Stimulated activated memory B cell treated with anti-CD40 and anti-IgM and Interleukin-4, amounts not matched to agents 10 μg/mL and 1 μg/mL and 100 μg/mL, for 72 hours (primary cell): ENCODE measurements at places on chromosomes 5 and 9.
A peak's percentile ranks its signal among the peaks of the same experiment; 100 is the strongest.

- no peak for ATAC-seq
These were observed 736 bp upstream of the FCN2 start for GRCh38 chr9:134879664-134880483.

- peak; percentile 36 for ATAC-seq
These were observed 25.0 kb downstream of the LMNB1 start for GRCh38 chr5:126801992-126802294.

DNA sequence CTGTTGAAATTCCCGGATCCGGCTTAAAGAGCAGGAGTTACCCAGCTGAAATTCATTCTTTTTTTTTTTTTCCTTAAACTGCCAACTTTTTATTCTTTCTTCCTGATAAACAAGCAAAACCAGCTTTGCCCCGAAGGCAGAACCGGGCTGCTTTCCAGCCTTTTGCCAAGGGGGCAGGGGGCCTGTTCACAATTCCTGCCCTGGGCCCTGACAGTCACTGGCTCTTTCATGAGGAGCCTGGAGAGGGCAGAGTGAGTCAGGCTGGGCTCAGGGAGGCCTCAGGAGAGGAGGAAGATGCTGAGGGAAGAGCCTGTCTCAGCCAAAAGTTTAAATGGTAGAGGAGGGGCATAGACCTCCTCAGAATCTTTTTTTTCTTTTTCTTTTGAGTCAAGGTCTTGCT lies 4.8 kb downstream of the GLIPR2 start:
- no peak for ATAC-seq

DNA sequence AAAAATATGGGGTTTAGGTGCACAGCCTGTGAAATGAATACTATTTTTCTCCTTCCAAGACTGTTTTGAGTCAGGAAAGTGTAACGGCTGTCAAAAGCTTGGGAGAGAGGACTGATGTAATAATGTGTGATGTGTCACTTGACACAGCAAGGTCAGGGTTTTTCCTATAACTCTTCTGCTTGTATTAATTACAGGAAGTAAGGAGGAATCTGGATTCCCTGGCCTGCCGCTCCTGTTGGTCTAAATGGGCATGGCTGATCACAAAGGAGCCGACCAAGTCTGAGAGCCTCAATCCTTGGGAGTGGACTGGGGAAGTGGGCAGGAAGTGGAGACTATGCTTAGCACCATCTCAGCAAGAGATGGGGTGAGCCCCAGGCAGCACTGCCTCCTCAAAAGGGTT lies 16.7 kb upstream of the SLC28A3 start:
- ATAC-seq, result no peak

- ATAC-seq, result no peak
These were observed 765.3 kb downstream of the MTRR start for GRCh38 chr5:8634219-8634618.

DNA sequence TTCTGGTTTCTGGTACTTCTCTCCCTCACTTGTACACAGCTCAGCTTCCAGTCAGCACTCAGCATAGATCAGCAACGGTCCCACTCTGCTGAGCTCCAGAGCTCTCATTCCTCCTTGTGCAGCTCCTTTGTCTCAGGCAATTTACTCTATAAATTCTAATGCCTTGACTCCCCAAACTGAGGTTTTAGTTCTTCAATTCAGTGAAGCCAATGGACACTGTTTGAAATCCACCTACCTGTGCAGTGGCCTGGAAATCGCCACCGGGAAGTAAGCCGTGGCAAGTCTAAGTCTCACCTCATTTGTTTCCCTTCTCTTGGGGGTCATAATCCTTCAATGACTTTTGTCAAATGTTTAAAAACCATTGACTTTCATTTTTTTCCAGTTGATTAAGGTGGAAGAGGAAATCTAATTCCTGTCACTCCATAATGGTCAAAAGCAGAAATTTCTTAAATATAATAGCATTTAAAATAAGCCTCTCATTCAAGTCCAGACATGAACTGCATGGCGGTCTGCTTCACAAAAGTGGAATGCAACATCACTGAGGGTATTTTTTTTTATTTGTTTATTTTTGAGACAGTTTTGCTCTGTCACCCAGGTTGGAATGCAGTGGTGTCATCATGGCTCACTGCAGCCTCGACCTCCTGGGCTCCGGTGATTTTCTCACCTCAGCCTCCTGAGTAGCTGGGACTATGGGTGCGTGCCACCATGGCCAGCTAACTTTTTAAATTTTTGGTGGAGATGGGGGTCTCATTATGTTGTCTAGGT lies 79.6 kb downstream of the C7 start:
- ATAC-seq, result no peak
